ENCODE measurements at places on chromosomes 2 and 18.
A peak's percentile ranks its signal among the peaks of the same experiment; 100 is the strongest.

DNA sequence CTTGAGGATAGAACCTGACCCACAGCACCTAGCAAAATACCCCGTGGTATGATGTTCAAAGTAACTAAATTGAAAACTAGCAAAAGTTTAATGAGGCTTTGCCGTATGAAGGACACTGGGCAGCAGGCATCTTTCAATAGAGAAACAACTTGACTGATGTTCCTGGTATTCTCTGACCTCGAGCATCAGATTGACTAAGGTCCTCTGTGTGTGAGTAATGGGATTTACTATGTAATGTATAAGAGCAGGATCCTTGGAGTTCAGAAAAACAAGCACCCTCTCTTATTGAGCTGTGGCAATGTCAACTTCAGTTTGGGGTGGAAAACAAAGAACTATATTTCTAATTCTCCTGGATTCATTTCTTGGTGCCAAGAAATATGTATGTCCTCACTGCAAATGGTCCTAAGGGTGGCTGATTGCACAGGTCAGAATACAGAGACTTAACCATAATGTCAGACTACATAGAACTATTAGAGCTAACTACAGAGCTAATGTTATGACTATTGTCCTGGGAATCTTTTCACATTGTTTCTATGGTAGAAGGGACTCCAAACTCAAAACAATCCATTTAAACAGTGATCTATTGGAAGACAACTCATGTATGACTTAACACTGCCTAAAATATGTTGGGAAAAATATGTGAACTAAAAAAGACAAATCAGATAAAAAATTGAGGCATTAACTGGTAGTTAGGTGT, 4.4 kb downstream of the TNFAIP6 start:
- no peak for DNase-seq

- no peak for DNase-seq
Observed at GRCh38 chr2:31241625-31242270, 7.8 kb downstream of the EHD3 start.

- DNase-seq, result no peak
Observed at GRCh38 chr2:239208465-239209180, 192.2 kb downstream of the HDAC4 start.

DNA sequence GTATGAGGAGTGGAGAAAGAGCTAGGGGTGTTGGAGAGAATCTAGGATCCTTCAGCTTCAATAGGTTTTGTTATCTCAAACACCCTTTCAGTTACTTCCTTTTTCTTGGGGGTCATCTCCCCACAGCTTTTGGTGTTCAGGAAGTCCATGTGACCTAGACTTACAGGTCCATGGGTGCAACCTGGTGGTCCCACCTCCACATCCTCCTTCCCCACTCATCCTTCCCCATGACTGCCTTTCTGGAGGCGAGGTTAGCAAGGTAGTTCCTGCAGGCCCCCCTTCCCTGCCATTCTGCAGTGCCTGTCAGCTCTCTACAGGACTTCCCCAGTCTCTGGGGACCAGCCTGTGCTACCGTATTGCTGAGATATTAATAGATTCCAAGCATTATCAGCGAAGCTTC, 107.6 kb downstream of the TMEM17 start:
- no peak for DNase-seq

GRCh38 chr2:198638577-198638976, 819.2 kb downstream of the SATB2 start:
- no peak for DNase-seq

DNA sequence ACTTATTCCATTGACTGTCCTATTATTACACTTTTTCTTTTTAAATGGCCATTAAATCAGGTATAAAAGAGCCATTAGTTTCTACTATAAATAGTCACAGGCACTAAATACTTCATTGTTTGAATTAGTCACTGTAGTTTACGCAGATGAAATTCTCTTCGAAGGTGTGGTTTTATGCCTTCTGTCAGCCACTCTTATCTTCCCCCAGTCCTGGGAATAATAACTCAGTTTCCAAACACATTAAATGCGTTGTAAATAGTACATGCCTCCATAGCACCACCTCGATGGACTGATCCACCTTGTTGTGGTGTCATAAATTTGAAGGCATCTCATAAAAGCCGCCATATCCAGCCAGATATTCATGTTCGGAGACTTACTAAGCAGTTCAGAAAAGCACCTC, 72.1 kb upstream of the PARD3B start:
- DNase-seq, result no peak

GRCh38 chr2:110735366-110735765, 3.0 kb downstream of the ACOXL start:
- no peak for DNase-seq

GRCh38 chr2:151882786-151883445, 54.7 kb upstream of the ARL5A start:
- no peak for DNase-seq

GRCh38 chr2:132589966-132590365, 80.0 kb downstream of the LYPD1 start:
- no peak for DNase-seq

DNA sequence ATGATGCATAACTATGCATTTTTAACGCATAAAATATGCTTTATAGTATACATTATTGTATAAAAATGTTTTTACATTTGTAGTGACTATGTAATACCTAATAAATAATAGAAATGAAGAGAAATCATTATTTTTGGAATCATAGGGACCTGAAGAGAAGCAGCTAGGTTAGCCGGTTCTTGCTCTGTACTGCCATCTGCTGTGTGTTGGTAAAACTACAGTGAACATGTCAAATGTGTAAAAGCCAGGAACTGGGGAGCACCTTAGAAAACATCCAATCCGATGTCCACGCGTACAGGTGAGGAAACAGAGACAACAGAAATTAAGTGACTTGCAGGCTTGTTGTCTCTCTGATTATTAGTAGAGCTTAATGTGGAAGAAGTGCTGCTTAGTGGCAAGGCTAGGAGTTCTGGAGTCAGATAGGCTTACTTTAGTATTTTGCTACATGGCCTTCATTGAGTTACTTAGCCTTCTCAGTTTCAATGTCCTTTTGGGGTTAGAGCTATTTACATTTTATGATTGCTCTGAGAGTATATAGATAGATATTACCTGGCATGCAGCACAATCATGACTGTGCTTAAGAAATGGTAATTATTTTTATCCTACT, 386.5 kb downstream of the DLGAP1 start:
- peak; percentile 24 for DNase-seq

DNA sequence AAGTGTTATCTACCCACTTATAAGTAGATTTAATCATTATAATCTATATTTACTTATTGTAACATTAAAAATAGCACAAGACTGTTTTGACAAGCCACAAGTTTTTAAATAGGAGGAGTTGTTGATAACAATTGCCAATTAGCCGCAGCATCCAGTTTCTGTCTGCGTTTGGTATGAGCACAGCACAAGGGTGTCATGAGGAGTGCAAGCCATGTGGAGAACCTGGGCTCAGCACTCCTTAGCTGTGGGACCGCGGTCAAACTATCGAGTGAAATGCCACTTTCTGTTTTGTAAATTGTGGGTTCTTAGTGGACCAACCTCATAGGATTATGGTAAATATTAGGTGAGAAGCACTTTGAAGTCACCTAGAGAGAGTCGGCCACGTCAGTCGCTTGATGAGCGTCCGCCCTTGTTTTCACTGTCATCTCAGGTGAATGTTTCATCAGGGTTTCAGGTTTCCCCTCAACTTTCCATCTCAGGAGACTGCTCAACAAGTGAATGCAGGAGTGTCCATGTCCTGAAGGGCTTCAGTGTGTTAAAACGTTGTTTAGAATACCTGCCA, 294.5 kb downstream of the ZNF407 start:
- no peak for DNase-seq

DNA sequence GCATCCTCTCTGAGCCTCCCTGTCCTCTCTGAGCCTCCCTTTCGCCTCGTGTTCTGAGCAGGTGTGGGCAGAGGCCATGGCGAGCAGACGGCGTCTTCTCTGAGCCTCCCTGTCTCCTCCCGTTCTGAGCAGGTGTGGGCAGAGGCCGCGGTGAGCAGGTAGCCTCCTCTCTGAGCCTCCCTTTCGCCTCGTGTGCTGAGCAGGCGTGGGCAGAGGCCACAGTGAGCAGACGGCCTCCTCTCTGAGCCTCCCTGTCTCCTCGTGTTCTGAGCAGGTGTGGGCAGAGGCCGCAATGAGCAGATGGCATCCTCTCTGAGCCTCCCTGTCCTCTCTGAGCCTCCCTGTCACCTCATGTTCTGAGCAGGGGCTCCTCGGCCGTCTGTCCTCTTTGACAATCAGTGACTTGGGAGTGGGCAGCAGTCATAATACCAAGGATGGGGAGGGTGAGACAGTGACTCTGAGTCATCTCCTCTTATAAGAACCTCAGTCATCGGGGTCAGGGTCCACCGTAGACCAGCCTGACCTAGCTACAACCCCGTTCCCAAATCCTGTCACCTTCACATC, 395.1 kb upstream of the SALL3 start:
- no peak for DNase-seq

DNA sequence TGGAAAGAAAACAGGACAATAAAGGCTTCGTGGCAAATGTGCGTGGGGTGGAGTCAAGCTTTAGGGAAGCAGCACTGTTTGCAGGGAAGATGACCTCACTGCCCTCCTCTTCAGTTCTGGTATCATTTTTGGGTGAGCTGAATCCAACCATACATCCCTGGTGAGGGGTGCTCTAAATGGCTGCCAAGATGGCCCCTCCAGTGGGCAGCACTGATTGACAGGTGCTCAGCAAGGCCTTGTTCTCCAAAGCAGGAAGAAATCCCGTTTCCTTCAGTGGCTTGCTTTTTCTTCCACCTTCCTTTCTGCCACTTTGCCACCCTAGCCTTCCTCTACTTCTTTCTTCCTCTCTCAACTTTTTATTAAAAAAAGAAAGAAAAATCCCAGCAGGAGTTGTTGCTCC, 132.8 kb upstream of the SP5 start:
- DNase-seq, result no peak

- DNase-seq, result no peak
Observed at GRCh38 chr2:233707940-233708644, 4.6 kb upstream of the UGT1A5 start.

- no peak for DNase-seq
Observed at GRCh38 chr2:8334866-8335325, 347.0 kb upstream of the ID2 start.

- no peak for DNase-seq
Observed at GRCh38 chr2:187985195-187985594, 306.5 kb upstream of the GULP1 start.

DNA sequence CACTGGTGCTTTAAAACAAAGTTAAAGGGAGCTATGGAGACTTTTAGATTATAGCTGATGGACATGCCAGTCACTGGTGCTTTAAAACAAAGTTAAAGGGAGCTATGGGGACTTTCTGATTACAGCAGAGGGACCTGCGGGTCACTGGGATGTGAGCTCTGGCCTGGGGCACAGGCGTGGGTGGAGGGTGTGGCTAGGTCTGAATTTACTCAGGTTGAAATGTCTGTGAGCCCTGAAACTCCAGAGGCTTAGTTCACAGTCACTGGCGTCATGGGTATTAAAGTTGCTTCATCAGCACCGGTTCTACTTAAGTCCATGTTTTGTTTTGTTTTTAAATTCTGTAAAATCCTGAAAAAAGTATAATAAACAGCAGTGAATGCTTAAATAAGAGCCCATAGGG, 49.0 kb upstream of the TMEM18 start:
- no peak for DNase-seq

DNA sequence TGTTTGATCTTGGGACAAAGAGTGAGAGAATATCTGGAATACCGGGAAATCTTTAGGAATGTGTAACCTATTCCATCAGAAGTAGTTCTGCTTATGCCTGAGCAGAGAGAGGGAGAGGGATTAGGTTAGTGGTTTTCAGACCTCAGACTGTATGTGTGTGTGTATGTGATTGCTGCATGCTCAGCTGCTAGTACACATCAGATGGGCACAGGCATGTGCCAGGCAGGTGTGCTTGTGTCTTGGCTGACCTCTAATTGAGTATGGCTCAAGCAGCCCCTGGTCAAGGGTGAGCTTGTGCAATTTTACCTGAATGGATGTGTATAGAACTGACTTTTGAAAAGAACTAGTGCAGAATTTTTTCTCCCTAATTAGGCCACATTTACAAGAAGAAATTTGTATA, 91.2 kb downstream of the INSIG2 start:
- DNase-seq, result no peak

DNA sequence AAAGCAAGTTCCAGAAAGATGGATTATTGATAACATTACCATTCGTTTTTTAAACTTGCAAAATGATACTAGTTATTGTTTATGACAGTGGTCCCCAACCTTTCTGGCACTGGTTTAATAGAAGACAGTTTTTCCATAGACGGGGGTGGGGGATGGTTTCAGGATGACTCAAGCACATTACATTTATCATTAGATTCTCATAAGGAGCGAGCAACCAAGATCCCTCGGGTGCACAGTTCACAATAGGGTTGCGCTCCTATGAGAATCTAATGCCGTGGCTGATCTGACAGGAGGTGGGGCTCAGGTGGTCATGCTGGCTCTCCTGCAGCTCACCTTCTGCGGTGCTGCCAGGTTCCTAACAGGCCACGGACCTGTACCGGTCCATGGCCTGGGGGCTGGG, 86.2 kb downstream of the BCL2 start:
- DNase-seq, result no peak

DNA sequence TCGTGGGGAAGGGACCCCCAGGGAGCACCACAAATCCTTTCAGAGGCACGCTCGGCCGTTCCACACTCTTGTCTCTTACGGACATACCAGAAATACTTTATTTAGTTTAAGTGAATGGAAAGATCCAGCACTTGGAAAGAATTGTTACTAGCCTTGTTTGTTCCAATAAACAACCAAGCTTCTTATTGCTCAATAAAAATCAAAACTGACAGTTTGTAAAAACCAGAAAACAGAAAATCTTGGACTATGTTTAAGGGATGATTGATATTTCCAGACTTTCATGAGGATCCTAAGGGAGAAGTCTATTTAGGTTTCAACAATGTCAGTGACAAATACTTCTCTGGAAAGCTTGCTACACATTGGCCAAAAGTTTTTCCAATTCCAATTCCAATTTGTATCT, 31.6 kb upstream of the CCBE1 start:
- no peak for DNase-seq

DNA sequence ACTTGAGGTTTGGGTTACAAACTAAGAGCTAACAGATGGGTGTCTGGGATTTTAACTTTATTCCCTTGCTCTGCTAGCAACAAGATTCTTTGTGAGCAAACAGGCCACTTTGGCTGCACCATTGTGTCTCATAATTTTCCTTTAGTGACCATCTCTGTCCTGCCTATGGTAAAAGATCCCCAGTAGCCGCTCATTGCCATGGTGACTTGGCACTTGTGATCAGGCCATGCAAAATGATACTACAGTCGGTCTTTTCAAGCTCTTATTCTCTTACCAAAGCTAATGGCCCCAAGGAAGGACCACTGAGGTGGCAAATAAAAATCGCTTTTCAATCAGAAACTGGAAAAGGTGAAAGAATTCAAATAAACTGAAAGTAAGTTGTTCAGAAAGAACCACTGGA, 836.9 kb downstream of the MBD2 start:
- DNase-seq, result no peak

GRCh38 chr18:49444581-49444980, 15.9 kb downstream of the DYM start:
- DNase-seq, result no peak

GRCh38 chr2:178008636-178009289, 63.8 kb downstream of the PDE11A start:
- peak; percentile 65 for DNase-seq

GRCh38 chr2:223315813-223316212, 263.8 kb downstream of the KCNE4 start:
- DNase-seq, result no peak
